ENCODE measurements at places on chromosomes 4 and X. TPM values are rescaled to one million over a fixed set of nuclear protein-coding genes. Genes with fewer than 3 reads are reported as not detected.

JADE3 gene
- 5.6 TPM for total RNA-seq

PAGE1 gene
- not detected for total RNA-seq

GAK gene
- 81.1 TPM for total RNA-seq

CYP2U1 gene
- total RNA-seq = 13.1 TPM

TLL1 gene
- total RNA-seq = 0.02 TPM

HPGD gene
- 1.3 TPM for total RNA-seq

DNA sequence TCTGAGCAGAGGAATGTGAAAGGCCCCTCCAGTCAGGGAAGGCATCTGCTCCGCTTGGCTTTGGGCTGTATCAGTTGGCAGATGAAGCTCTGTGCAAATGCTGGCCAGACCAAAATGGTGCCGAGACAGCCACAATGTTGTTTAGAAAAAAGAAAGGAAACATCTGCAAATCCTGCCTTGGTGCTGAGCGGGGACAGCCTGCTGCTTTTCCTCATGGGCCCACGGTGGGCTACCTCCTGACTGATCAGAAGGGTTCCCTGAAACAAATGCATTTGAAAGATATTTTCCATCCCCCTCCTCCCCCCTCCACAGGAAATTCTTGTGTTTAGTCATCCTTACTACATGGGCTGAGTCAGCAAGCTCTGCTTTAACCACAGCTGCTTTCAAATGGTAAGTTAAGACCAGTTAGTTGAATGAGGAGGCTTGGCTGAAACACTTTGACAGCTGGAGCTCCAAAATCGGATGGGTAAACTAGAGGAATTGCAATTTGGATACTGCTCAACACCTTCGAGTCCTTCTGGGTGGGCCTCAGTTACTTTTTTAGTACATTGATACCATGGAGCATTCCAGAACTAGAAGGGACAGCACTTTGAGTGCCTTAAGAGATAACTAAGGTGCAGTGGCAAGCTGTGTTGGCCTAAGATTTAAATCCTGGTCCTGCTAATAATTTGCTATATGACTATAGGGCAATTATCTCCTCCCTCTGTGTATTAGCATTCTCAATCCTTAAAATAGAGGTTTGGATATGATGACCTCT is 36.0 kb downstream of the PLAC1 start:
- DNase-seq = peak; percentile 73

GRCh38 chr4:185821029-185821419 is 9.0 kb upstream of the SORBS2 start:
- no peak for DNase-seq

DNA sequence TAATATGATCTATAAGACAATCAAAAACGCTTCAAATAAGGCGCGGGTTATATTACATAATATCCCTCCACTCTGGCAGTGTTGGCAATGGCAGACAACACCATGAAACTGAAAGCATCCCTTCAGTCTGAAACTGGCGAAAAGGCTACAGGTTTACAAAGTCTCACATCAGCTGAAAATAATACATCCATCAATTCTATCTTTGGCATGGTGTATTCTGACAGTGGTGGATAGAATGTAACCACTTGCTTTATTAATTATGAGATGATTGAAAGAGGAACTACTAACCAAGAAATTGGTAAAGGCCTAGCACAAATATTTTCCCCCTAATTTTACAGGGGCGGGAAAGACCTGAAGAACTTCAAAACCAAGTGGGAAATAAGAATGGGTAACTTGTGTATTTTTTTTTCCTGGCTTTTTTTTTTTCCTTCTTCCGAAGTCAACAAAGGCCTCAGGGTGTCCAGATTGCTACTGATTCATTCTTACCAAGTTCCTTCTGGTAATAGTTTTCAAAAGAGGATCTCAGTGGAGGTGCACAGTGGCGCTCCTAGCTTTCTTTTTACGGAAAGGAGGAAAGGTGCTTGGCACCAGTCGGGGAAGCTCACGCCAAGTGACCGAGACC is 728 bp downstream of the UBA6 start:
- no peak for DNase-seq

DNA sequence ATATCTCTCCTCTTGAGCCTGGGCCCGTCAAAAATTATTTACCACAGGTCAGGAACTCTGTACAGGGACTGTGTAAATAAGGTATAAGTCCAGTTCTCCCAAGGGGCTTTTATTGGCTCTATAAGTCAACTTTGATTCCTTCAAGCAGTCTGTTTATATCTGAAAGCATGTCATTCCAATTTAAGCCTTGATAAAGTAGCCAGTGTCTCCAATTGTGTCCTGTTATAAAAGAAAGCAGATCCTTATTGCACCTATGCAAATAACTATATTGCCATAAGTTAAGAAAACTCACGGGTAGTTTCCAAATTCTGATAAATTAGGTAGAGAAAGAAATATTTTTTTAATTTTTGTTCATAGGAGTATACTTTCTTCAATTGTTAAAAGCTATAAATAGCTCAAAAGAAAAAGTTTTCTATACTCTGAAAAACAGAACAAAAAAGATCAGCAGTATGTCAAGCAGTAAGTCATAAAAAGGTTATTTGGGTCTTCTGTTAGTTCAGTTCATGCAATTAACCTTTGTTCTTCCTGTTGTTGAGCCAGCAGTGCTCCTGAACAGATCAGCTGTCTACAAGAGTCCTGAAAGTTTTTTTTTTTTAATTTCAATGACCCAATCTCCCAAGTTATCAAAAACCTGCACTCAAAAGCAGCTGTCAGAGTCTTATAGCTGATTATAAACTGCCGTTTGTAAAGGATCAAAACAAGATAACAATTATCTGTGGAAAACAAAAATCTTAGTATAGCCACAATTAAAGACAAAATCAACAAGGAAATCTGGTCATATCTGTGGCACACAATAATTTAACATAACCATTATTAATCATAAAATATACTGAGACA is 178.4 kb upstream of the GALNT7 start:
- DNase-seq = no peak

DNA sequence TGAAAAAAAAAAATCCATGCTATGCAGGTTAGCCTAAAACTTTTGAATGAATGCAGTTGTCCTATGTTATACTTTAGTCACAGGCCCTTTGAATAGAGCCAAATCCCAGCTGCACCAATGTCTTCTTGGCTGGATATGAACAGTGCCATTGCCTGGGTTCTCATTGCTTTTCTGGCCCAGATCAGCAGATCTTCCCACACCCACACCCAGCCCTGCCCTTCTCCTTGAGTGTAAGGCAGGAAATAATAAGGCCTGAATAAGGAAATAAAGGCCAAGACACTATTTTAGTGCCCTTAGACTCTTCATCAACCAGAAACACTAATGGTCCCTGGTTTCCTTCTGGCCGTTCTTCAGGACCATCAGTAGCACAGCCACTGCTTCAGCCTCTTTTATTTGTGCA is 66.6 kb downstream of the USP38 start:
- DNase-seq = no peak

- no peak for DNase-seq
Observed at GRCh38 chrX:24216827-24217226, 67.3 kb downstream of the ZFX start.

DNA sequence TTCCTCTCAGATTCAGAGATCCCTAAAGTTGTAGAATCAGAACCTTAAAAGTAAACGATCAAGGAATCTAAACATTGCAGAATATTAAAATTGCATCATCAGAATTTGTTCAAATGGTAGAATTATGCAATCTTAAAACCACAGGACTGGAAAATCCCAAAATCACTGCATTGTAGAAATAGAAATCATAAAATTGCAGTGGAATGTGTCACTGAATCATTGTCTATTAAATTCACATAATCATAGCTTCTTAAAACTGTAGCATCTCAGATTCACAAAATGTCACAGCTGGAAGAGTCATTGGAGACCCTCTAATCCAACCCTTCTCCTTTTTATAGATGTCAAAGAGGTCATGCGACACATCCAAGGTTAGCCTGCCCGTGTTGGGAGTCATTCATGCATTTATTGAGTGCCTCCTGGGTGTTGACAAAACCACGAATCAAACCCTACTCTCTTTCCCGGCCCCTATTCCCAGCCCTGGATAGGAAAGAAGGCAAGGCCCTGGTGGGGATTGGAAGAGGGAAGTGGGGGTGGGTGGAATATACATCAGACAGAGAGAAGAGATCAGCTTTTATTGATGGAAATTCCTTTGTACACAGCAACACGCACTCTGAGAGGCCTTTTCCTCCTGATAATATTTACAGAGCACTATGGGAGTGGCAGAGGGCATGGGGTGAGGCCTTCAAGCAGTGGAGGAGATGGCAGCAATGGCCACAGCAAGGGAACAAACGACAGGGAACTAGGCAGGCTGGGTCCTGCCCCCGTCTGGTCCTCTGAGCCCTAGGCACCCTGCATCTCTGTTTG is 15.4 kb downstream of the IQSEC2 start:
- peak; percentile 32 for DNase-seq

- no peak for DNase-seq
Observed at GRCh38 chr4:146514651-146515357, 6.9 kb downstream of the SLC10A7 start.

- DNase-seq = no peak
Observed at GRCh38 chr4:19791422-19792123, 460.1 kb upstream of the SLIT2 start.

DNA sequence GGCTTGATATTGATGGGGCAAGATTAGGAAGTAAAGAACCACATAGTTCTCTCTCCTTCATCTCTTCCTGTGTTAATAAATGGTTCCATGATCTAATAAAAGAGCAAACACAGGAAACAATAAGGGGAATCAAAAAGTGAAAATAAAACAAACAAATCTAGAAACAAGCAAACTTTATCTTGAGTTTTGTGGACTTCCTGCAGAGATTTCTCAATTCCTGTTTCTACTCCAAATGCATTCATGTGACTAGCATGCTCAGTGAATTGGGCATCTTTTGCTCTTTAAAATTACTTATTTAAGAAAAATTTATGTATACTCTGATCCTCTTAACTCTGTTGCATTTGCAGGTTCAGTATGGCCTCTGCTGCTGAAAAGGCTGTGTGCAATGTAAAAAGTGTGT is 682.0 kb downstream of the KCTD8 start:
- DNase-seq = no peak

GRCh38 chr4:101556842-101557241 is 209.5 kb upstream of the PPP3CA start:
- DNase-seq = no peak

GRCh38 chr4:54417476-54417875 is 188.4 kb downstream of the PDGFRA start:
- no peak for DNase-seq

DNA sequence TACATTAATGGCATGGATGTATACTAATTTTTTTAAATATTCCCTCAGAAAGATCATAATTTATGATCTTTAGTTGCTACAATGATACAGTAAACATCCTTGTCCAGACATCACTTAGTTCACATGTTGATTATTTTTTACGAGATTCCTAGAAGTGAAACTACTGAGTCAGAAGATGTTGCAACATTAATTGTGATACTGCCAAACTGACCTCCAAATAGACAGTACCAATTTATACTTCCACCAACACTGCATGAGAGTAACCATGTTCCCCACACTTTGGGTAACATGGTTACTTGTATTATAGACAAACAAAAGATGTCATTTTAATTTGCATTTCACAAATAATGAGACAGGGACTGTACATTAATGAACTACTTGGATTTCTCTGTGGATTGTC is 19.6 kb downstream of the RCHY1 start:
- DNase-seq = peak; percentile 5

DNA sequence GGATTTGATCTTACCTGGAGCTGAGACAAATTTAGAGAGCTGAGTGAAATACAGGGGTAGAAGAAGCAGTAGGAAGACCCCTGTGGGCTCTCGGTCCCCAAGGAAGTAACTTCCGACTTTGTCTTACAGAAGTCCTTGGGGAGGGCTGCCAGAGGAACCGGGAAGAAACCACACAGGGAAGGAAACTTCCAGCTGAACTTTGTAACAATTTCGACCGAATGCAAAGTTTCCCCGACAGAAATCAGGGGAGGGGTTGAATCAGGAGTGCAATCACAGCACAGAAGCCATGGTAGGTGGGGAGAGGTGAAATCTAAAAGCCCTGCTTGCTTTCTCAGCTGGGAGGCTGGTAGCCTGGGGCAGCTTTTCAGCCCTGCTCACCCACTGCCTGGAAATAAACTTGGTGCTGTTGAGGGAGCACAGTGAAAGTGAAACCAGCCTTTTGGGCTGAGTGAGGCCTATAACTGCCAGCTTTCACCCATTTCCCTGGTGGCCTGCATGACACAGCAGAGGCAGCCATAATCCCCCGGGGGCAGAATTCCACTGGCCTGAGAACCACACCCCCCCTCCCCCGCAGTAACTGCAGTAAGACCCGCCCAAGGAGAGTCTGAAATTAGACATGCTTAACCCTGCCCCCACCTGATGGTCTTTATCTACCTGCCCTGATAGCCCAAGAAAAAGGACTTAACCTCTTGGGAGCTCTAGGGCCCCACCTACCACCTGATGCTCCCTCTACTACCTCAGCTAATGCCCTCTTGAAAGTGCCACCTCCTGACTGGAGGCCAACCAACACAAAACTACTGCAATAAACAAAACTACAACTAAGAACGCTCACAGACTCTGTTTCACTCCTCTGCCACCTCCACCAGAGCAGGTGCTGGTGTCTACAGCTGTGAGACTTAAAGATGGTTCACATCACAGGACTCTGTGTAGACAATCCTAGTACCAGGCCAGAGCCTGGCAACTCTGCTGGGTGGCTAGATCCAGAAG is 248.2 kb downstream of the PARM1 start:
- peak; percentile 38 for DNase-seq

DNA sequence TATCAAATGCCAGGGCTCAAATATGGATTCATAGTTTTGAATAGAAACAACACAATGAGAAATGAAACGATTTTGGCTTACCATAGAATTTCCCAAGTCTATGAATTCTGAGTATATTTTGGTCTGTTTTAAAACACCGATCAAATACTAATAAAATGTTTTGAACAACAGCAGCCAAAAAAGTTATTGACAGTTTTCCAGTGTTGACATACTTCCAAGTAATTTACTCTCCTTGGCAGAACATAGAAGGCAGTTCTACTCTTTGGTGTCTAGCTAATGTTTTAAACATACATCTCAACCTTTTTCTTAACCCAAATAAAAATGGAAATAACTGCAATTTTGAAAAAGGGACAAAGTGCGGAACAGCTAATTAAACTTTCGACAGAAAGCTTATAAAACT is 1419.8 kb downstream of the ADGRL3 start:
- DNase-seq = no peak

GRCh38 chr4:101191302-101192098 is 155.8 kb downstream of the PPP3CA start:
- peak; percentile 58 for DNase-seq

- no peak for DNase-seq
Observed at GRCh38 chr4:40874901-40875300, 125.1 kb downstream of the NSUN7 start.

- no peak for DNase-seq
Observed at GRCh38 chr4:150784305-150784704, 202.4 kb downstream of the MAB21L2 start.

- DNase-seq = peak; percentile 55
Observed at GRCh38 chr4:181971411-181971810, 271.8 kb upstream of the TENM3 start.

DNA sequence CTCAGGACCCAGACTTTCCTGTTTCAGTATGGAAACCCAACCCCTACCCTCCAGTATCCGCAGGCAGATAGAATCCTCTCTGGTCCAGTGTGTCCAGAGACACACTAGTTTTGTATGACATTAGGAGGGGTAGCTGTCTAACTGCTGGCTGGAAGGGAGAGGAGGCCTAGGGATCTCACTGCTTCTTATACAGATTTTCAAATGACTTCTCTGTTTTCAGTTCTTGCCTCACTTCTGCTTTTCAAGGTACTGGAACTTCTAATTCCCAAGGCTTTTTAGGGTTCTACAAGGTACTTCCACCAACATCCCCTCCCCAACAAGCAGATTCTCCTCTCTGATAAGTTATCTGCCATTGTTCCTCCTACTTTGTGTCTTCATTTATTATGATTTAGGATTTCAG is 6.1 kb downstream of the SGCB start:
- DNase-seq = no peak

- no peak for DNase-seq
Observed at GRCh38 chrX:97070346-97070745, 186.6 kb downstream of the RPA4 start.

Measured in A172 (cell line).